ENCODE measurements at places on chromosomes 4 and X.
A peak's percentile ranks its signal among the peaks of the same experiment; 100 is the strongest.

GRCh38 chr4:48290146-48290772 lies 20.6 kb upstream of the TEC start:
- peak; percentile 47 for DNase-seq

DNA sequence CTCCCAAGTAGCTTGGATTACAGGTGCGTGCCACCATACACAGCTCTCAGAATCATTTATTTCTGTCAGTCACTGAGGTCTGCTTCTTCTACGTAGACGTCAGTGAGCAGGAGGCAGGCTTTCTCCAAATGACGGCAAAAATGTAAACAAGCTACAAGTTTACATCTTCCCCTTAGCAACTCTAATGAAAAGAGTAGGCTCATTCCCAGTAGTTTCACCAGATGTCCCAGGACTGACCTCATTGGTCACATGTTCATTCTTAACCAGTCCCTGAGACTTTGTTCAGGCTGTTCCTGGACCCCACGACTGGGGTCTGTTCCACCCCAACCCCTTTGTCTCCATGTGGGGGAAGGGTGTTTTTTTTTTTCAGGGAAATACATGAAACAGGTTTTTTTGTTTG lies 67.1 kb downstream of the TENM3 start:
- no peak for DNase-seq

DNA sequence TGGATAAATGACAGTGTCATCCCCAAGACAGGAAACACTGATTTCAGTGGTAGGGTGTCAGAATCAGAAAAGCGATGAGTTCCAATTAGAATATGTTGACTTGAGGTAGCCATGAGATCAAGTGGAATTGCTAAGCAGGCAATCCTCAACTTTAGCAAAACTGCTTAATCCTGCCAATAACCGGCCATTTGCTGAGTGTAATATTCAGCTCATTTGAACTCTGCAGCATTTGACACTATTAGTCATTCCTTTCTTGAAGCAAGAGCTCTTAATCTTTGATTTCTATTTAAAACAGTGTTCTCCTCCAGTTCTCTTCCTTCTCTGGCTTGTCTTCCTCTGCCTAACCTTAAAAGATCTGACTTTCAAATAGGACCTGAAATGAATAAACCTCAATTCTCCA lies 68.7 kb upstream of the DCLK2 start:
- DNase-seq, result no peak

DNA sequence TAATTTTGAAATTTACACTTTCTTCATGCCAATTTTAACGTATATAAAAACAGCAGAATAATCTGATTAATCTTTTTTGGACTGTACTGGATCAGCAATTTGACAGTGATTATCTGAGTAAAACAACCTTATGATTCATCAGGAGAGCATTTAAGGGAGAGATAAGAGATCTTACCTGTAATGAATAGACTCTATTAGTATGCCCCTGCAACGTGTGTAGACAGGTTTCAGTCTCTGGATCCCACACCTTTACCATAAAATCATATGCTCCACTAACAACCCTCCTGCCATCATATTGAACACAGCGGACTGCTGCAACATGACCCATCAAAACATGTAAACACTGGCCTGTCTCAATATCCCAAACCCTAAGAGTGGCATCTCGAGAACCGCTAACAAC lies 210.1 kb downstream of the FBXW7 start:
- DNase-seq, result no peak

DNA sequence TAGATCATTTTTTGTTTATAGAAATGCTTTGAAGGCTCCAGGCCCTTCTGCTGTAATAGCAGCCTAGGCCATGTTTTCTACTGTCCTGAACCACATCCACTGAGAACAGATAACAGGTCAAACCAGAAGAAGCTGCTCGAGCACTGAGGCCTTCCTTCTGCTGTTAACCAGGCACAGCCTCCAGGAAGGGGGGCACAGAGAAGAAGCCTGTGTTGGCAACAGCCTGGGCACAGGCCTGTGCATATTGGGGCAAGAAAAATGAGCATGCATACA lies 37.4 kb upstream of the PDK3 start:
- no peak for DNase-seq

DNA sequence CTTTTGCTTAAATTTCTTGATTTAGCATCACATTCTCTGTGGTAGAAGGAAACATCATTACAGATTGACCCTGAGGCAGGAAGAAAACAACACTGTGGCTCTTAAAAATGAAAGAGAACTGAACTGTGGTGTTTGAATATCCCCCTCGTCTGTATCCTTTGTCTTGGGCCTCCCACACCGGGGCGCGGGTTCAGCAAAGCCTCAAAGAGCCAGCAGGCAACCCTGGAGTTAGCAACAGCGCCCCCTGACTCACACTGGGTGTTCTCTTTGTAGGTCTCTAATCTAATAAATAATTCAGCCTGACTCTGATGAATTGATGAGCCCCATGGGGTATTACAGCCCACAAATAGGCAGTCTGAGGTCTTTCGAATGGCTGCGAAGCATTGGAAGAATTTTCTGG lies 46.1 kb upstream of the CTSO start:
- DNase-seq, result no peak

DNA sequence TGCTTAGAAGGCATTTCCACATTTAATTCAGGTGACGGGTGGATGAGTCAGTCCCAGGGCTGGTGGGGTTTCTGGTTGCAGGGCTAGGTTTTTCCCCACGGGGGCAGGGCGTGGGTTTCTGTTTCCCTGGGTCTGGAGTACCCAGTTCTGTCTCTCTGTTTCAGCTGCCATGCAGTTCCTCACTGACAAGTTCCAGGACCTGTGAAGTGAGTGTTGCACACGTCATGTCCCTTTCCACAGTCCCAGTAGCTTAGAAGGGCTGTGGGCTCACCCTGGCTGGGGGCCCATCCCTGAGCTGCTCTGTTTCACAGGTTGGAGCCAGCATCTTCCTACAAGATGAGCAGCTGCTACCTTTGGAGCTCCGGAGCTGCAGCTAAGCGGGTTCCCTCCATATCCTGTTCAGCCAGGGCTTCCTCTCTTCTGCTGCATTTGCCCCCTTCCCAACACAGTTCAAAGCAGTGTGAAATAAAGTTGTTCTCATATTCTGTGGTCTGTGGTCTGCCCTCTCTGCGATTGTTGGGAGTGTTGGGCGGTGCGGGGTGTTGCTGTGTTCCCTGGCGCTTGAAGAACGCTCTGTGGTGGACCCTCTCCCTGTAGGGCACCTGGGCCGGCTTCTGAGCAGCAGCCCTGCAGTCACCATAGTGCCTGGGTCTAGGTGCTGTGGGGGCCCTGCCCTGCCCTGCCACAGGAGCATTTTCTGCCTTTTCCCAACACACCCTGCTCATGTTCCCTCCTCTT lies 3.9 kb downstream of the LOC101059915 start:
- DNase-seq, result no peak

GRCh38 chrX:154436374-154436982 lies 476 bp upstream of the GDI1 start:
- DNase-seq, result peak; percentile 55

GRCh38 chrX:7115557-7115956 lies 32.0 kb upstream of the STS start:
- DNase-seq, result no peak

- DNase-seq, result no peak
Measured at GRCh38 chrX:113947548-113947947, 636.3 kb upstream of the HTR2C start.

DNA sequence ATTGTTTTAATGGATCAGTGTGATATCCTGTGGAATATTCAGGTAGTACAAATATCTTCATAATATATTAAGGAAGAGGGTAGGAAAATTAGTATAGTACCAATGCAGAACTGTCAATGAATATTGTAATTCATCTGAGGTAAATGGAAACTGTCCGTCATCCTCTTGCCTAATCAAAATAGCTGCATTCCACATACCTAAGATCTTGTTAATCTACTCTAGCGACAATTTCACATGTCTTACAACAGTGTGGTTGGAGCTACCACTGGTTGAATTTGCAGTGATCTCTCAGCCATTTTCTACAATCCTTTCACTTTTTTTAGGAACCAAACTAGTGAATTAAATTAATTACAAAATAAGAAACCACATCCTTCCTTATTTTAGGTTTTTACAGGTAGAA lies 117.5 kb downstream of the PCDH18 start:
- DNase-seq, result no peak

GRCh38 chrX:131063613-131064012 lies 5.5 kb downstream of the ARHGAP36 start:
- no peak for DNase-seq

- DNase-seq, result no peak
Measured at GRCh38 chr4:33714971-33715370, 2529.3 kb downstream of the ARAP2 start.

GRCh38 chr4:15479089-15479912 lies 9.6 kb downstream of the CC2D2A start:
- DNase-seq, result no peak

DNA sequence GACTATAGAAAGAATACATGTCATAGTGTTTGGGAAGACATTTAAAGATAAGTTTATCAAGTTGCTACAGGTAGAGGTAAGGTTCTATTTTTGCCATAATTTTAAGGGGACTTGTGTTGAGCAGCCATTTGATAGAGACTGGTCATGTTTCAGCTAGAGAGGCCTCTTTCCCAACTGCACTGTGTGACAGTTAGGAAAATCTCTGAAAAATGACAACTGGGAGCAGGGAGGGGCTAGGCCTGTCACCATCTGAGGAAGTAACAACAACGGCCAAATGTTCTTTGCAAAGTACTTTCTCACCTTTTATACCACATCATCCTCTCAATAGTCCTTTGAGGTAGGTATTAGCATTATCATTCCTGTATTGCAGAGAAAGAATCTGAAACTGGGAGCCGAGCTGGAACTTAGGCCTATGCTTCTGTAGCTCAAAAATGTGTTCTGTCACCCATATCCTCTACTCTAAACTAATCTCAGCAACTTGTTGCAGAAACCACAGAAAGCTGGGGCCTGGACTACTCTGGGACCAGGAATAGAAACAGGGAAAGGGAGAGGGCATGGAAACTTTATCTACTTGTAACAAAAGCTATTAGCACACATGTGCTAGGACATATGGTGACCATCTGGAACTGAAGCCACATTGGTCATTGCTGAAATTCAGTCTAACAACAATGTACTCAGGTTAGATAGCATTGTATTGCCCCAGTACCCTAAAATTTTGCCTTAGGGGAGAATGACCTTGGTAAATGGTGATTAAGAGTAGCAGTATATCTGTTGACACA lies 198.9 kb downstream of the MID1IP1 start:
- DNase-seq, result no peak

DNA sequence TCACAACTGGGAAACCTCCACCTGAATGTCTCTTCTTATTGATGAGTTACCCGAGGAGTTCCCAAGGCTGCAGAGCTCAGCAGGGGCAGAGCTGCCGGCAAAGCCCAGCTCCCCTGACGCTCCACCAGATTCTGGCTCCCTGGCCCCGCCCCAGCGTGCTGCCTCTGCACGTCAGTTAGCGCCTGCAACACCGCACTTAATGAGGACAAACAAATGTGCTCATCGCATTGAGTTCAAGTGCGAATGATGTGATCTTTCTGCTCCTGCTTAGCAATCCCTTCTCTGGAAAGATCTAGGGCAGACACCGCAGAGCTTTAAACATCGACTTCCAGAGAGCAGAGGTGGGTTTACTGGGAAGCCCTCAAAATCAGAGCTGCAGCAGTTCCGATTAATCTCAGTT lies 55.5 kb upstream of the FBXW7 start:
- DNase-seq, result peak; percentile 51

DNA sequence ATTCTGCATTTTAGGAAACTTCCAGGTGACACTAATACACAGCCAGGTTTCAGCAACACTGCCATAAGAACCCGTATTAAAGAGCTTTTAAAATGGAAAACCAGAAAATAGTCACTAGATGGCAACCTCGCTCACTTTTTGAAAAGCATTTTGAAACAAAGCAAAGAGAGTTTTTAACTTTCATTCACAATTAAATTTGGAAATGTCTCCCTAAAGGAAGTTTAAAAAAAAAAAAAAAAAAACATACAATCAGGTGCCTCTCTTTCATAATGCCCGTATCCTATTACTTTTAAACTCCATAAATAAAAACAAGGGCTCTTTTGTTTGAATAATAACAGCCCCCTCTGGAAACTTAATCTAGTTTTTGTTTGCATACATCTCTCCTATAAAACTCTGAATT lies 20.3 kb downstream of the MEPE start:
- no peak for DNase-seq

- DNase-seq, result no peak
Measured at GRCh38 chr4:98687876-98688275, 29.5 kb upstream of the TSPAN5 start.

- no peak for DNase-seq
Measured at GRCh38 chr4:122691988-122692387, 40.5 kb upstream of the BBS12 start.

DNA sequence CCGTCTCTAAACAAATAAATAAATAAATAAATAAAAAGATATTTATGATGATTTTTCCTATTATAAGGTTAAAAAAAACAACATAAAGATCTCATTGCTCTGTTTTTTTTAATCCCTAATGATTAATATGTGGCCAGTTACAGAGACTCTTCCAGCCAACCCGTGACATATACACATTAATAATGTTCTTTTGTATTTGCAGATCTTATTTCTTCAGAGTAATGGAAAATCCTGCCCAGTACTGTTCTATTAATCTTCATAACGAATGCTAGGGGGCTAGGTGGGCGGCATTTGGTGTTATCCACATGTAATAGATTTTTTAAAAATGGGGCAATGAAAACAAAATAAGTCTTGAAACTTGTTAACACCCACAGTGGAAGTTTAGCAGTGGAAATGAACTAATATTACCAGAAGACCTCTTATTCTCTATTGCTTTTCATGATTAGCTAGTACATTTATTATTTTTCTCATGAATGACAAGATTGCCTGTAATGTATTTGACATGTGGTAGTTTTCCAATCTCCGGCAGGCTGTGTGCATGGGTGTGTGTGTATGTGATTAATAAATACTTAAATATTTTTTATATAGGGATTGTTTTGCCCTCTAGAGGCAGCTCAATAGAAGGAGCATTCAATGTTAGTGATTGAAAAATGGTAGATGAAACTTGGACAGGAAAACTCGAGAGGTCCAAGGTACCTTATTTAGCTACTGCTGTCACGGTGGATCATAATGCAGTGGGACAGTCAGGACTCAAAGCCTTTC lies 457.4 kb downstream of the IL1RAPL1 start:
- no peak for DNase-seq

All from mucosa of descending colon (tissue), 3 donors.